ENCODE measurements at places on chromosomes 2 and 18.
A peak's percentile ranks its signal among the peaks of the same experiment; 100 is the strongest.

- no peak for DNase-seq
Measured at GRCh38 chr2:82964341-82964740, 1494.7 kb downstream of the SUCLG1 start.

- DNase-seq, result no peak
Measured at GRCh38 chr2:39022642-39023235, 98.1 kb downstream of the SOS1 start.

DNA sequence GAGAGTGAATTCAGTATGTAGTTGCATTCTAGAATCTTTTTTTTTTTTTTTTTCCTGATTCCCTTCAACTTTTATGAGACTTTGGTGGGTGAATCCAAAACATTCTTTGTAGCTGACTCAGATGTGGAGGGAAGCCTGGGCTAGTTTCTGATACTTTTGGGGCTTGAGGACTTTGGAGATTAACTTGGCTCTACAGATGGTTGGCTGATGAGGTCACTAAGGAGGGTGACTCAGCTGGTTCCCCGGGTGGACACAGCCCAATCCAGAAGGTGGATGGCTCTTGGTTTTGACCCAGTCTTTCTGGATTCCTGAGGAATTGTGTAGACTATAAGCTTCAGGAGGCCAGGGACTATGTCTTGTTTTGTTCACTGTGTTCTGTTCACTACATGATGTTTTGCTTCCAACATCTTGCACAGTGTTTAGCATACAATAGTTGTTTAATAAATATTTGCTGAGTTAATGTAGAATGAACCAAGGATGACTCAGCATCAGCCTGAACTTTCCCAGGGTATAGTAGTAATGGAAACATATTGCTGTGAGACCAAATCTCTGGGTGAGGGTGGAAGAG is 30.5 kb downstream of the LAMA3 start:
- no peak for DNase-seq

- no peak for DNase-seq
Measured at GRCh38 chr18:56112013-56112749, 524.2 kb upstream of the TCF4 start.

GRCh38 chr2:30730736-30731647 is 76.3 kb downstream of the CAPN13 start:
- no peak for DNase-seq

GRCh38 chr2:223828314-223828713 is 9.1 kb downstream of the AP1S3 start:
- no peak for DNase-seq

- DNase-seq, result no peak
Measured at GRCh38 chr2:149410701-149411484, 80.5 kb downstream of the LYPD6 start.

DNA sequence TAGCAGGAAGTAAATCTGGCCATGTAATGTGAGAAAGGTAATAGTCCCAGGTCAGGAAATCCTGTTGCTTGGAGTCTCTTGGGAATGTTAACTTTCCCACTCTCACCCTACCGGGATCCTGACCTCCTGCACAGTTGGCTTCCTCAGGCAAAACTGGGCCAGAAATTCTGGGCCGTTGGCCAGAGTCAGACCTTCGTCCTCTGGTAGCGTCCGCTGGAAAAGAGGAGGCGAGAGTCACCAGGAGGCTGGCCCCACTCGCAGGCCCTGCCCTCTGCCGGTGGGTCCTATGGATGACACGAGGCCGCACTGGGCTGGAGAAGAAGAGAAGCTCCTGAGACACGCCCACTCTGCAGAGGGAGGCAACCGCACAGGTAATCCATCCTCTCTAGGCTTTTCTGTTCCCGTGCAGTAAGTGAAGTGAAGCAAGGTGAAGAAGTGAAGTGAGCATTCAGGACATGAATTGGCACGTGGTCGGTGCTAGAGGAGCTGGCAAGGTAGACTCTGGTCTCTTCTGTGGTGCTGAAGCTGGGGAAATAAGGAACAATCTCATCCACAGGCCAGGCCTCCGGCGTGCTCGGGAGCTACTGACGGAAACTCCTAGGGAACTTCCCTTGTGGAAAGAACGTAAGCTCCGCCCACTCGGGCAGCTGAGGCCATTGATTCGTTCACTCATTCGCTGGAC is 182.7 kb upstream of the GLI2 start:
- DNase-seq, result peak; percentile 88

- no peak for DNase-seq
Measured at GRCh38 chr2:27897717-27898116, 7.2 kb downstream of the BABAM2 start.

GRCh38 chr18:10035281-10035991 is 121.6 kb downstream of the VAPA start:
- no peak for DNase-seq

GRCh38 chr18:36028859-36029258 is 38.5 kb downstream of the RPRD1A start:
- DNase-seq, result peak; percentile 20

- DNase-seq, result no peak
Measured at GRCh38 chr2:55093381-55093780, 43.1 kb upstream of the RTN4 start.

- DNase-seq, result no peak
Measured at GRCh38 chr18:38982072-38982471, 1416.5 kb upstream of the CELF4 start.

DNA sequence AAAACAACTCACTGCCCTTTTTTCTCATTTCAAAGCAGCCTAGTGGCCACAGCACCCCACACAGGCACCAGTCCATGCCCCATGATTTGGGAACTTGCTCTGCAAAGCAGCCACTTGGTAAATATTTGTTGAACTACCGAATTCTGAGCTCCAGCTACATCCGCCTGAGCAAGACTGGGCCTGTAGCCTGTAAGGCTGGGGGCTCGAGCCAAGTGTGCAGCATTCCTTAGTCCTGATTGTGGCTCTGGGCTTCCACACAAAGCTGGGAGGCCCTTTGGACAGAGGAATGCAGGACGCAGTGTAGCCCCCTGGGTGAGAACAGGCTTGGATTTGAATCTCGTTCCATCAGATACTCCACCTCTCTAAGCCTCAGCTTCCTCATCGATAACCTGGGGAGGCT is 88.4 kb downstream of the ACTR2 start:
- DNase-seq, result no peak

GRCh38 chr2:8247905-8248622 is 433.8 kb upstream of the ID2 start:
- no peak for DNase-seq

GRCh38 chr18:37714691-37715090 is 149.1 kb upstream of the CELF4 start:
- no peak for DNase-seq

DNA sequence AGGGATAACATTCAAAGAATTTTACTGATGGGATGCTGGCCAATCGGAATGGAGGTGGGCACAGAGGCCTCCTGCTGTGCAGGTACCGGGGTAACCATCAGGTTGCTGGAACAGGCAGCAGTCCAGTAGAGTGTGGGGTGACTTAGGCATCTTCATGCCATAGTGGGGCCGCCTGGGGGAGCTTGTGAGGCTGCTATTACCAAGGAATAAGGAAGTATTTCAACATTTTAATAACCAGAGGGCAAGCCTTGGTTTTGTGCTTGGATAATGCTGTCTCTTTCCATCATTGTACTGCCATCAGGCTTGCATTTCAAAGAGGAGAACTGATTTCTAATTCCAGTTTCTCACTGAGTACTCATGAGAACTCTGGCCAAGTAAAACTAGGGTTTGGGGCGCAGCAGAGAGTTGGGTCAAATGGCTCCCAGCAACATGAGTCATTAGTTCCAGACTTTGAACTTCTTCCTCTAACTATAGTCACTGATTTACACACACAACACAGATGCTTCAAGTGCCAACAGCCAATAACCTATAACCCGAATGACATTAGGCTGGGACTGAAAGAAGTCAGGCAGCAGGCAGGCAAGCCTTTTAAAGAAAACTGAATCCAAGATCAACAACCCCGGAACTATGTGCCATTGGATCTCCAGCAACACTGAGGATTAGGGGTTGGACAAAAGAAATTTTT is 56.1 kb upstream of the FHL2 start:
- no peak for DNase-seq

DNA sequence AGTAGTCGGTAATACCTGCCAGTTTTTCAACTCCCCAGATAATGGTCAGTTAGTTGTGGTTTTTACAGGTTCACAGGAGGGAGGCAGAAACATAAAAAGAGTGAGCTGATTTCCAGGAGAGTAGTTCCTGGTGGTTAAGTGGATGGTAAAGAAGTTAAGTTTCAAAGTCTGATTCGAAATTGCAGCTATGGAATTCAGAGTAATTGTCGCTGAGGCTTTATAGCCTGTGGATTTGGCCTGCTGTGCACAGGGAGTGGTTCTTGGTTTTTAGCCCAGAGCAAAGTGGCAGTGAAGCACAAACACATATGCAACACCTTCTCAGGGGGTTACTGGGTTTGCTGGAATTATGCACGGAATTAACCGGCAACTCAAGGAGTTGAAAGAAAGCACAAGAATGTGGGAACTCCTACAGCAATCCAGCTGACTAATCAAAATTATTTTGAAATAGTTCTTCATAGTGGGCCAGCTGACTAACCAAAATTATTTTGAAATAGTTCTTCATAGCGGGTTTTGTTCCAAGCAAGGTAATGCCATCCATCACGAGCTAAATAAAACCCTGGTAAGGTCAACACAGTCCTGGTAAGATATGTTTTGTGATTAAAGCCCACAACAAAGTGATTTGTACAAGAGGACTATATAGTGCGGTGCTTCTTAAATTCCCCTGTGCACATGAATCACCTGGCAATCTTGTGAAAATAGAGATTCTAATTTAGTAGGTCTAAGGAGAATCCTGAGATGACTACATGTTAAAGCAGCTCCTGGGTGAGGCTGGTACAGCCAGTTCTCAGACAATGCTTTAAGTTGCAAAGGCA is 94.4 kb downstream of the SGPP2 start:
- DNase-seq, result no peak

DNA sequence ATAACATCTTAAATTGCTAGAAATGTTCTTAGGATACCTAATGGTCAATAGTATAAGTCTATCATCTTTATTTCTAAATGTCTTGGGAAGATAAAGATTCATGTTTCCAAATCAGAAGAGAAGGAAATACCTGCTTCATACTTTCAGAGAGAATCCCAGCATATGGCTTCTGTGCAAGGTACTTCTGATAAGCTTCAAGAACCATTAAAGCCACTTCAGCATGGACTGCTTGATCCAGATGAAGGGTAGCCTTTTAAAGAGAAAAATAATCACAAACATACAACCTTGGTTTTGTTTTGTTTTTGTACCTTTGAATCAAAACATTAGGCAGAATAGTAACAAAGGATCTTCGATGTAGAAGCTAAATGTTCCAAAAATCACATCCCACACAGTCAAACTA is 44.0 kb downstream of the EPG5 start:
- DNase-seq, result no peak

DNA sequence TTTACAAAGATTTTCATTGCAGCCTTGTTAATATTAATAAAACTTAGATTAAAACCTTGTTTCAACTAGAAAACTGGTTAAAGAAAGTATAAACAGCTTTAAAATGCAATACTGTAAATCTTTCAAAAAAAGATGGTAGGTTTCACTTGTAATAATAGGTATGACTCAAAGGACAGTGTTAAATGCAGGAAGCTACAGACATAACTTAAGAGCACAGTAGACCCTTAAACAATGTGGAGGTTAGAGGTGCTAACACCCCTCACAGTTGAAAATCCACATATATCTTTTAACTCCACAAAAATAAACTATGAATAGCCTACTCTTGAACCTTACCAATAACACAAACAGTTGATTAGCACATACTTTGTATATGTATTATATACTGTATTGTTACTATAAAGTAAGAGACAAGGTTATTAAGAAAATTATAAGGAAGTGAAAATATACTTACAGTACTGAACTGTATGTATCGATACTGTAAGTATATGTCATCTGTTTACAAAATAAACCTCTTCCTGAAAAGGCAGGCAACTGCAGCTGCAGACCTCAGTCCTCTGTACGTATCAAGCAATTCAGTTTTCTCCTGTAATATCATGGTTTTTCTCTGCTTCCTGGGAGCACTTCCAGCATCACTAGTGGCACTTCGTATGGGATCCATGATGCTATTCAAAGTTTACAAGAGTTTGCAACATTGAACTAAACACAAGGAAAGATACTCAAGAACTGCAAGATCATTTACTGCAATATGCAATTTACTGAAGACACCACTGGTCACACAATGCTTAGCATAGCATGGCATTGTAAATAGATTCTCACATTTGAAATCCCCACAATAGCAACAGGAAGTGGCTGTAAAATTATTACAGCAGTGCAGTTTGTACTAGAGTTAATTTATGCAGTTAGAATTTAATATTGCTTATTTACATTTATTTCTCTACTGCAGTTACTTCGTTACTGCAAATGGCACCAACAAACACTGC is 610.5 kb upstream of the LRRTM4 start:
- no peak for DNase-seq

- DNase-seq, result no peak
Measured at GRCh38 chr2:24088821-24089359, 4.3 kb upstream of the TP53I3 start.

- no peak for DNase-seq
Measured at GRCh38 chr2:127884436-127884835, 1.3 kb downstream of the AMMECR1L start.

DNA sequence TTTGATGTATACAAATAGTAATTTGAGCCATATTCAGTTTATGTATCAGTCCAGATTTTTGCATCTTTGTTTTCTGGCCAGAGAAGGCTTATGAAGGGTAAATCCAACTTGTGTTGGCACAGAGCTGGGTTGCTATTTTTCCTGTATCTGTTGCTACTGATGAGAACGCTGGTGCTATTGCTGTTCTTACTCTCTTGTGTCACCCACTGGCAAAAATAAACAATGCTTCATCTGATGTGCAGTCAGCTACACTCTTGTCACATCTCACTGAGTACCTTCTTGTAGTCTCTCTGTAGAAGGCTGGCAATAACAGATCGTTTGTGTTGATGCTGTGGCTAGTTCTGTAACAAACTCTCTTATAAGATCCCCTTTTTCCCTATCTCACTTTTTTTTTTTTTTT is 323.4 kb downstream of the CDH19 start:
- DNase-seq, result no peak

DNA sequence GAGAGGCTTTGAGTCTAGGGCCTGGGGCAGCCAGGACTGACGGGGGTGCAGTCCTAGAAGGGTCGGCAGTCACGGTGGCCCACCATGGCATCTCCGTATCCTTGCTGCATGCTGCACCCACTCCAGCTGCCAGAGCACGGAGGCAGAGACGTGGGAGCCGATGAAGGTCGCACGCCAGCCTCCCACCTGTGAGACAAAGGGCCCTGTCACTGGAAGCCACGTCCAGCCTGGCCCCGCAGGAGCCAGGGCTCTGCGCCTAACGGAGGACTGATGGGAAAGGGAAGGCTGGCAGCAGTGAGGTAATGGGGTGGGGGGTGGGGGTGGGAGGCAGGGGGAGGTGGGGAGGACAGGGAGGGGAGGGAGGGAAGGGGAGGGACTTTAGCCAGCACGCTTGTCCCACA is 21.9 kb downstream of the ITM2C start:
- no peak for DNase-seq

All from HuH-7 (cell line).